ENCODE measurements at places on chromosomes 1 and 21. TPM values are rescaled to one million over a fixed set of nuclear protein-coding genes. Genes with fewer than 3 reads are reported as not detected.

DNA sequence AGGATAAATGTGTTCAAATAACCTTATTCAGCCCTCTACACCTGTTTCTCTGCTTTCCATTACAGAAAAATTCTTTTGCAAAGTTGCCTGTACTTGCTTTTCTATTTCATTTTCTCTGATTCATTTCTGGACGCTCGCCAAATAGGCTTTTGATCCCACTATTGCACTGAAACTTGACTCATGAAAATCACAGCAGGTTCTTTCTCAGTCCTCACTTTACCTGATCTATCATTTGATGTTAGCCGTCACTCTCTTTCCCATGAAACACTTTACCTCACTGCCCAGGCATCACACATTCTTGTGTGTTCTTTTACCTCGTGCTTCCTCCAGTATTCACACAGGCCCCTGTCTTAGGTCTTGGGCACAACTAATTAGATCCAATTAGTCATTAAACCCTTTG is 26.2 kb downstream of the HSPA13 start:
- no peak for DNase-seq

GRCh38 chr1:222285526-222285925 is 262.4 kb downstream of the HHIPL2 start:
- no peak for DNase-seq

DNA sequence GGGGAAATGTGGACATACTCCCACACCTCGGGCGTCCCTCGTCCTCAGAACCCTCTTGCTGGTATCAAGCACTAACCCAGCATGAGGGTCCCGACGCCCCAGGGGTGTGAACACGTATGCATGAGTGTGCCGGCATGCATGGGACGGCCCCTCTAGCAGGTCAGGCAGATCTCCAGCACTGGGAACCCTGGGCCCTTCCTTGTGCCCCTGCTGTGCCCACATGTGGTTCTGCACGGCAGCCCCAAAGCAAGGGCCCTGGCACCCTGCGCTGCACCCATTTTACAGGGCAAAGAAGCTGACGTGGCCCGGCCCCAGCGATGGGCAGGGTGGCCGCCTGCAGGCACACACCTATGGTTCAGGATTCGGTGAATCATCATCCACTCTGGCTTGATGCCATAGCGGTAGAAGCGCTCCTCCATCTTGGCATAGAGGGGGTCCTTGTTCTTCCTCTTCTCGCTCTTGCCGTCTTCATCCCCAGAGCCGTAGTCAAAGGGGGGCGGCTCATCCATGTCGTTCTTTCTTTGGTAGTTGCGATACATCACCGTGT is 34.2 kb downstream of the CHD5 start:
- DNase-seq, result no peak

The CDK11A gene
- polyA plus RNA-seq, result 33.9 TPM

DNA sequence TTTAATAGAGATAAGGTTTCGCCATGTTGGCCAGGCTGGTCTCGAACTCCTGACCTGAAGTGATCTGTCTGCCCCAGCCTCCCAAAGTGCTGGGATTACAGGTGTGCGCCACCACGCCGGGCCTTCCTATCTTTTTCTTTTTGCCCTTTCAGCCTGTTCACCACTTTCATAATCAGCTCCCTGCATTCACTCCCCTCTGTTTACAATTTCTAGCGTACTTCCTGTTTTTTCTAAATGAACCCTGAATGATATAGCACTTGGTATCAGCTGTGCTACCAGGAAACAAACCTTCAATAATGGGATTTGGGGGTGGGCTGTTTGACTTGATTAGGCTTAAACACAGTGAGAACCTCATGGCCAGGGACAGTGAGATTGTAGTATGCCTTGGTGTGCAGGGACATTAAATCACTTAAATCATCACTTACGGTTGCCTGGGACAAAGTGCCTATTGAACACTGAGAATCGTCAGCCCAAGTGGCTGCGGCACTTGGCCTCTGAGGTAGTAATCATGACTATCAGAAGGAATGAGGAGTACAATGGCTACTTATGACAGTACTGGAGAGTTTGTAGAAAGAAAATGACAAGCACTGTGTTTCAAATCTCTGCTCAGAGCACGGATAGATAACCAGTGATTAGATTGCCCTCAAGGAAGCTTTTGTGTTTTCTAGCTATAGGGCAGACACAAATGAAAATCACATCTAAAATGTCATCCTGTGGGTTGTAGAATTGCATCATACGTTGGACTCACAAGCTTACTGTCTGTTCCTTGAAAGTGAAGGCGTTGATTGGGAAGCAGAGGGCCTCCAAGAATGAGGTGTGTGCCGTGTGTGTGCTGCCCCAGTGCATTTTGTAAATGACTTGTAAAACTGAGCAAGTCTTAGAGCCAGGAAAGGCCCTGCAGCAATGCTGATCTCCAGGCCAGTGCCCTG is 661.8 kb downstream of the MATN1 start:
- no peak for DNase-seq

The RGS8 gene
- 0.07 TPM for polyA plus RNA-seq

DNA sequence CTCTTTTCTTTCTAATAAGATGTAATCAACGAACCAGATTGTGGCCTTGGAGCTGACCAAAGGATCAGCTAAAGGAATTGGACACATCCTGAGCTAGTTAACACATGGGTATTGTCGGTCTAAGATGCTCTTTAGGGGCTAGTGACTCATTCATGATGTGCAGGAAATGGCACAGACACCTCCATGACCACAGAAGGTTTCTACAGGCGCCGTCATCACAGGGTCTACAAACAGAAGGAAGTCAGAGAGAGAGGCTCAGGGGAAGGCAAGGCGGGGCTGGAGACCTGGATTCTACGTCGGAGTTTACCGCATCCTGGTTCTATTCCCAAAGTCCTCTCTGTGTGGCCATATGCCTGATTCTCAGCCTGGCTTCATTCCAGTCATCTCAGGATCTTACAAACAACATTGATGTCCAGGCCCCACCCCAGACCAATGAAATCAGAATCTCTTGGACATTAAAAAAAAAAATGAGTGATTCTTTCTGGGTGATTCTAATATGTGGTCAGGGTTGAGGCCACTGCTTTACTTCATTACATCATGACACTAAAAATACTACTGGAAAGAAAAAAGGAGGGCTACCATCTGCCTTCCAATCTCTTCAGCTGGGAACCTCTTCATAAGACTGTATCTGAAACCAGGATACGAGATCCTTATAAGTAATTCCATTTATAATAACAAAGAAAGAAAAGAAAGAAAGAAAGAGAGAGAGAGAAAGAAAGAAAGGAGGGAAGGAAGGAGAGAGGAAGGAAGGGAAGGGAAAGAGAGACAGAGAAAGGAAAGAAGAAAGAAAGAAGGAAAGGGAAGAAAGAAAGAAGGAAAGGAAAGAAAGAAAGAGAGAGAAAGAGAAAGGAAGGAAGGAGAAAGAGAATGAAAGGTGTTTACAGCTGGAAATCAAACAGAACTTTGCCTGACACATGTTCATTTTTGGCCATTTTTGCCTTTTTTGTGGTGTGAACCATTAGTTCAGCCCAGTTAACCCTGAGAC is 11.6 kb upstream of the KCNJ15 start:
- DNase-seq, result no peak

GRCh38 chr1:2354511-2355372 is 36.6 kb downstream of the MORN1 start:
- no peak for DNase-seq

- no peak for DNase-seq
Observed at GRCh38 chr21:36610935-36611334, 88.0 kb upstream of the SIM2 start.

The FAM167B gene
- polyA plus RNA-seq, result 8.8 TPM

The KCNA2 gene
- polyA plus RNA-seq, result 0.45 TPM
